ENCODE measurements at places on chromosomes 3 and 15. TPM values are rescaled to one million over a fixed set of nuclear protein-coding genes. Genes with fewer than 3 reads are reported as not detected.

GRCh38 chr3:28173836-28174235 is 67.6 kb upstream of the CMC1 start:
- peaks cover 1% of the 10 kb centered on the region for H3K27me3 ChIP-seq
- no peak overlapping the region for H3K4me3 ChIP-seq
- no peaks in the 10 kb centered on the region for H3K4me1 ChIP-seq
- H3K36me3 ChIP-seq = no peaks in the 10 kb centered on the region
- no peak for DNase-seq
- no peak overlapping the region for H3K27ac ChIP-seq

TRIM71 gene
- not detected for total RNA-seq

DNA sequence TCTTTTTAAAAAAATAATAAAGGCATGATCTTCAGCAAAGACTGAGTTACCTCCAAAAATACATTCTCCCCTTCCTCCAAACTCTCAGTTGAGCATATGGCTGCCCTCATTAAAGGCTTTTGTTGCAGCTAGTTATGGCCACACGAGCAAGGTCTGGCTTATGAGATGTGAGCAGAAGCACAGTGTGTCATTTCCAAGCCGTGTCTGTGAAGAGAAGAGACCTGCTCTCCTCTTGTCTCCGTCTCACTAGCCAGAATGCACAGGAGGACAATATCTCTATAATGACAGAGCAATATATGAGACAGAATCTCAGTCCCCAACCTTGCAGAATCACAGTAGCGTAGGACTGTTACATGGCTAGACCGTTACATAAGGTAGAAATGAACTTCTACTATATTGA is 152.3 kb downstream of the MAGI1 start:
- no peak overlapping the region for H3K4me3 ChIP-seq
- no peak for DNase-seq
- no peak overlapping the region for H3K27ac ChIP-seq
- no peaks in the 10 kb centered on the region for H3K27me3 ChIP-seq
- peaks cover 2% of the 10 kb centered on the region for H3K4me1 ChIP-seq

DNA sequence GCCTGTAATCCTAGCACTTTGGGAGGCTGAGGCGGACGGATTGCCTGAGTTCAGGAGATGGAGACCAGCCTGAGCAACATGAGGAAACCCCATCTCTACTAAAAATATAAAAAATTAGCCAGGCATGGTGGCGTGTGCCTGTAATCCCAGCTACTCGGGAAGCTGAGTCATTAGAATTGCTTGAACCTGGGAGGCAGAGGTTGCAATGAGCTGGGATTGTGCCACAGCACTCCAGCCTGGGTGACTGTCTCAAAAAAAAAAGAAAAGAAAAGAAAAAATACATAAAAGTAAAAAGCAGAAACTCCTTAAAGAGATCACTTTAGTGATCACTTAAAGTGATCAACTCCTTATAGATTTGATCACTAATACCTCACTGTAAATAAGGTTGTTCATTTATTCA is 78.0 kb downstream of the GMPS start:
- DNase-seq = no peak
- H3K4me1 ChIP-seq = peaks cover 2% of the 10 kb centered on the region
- H3K27ac ChIP-seq = no peak overlapping the region
- no peak overlapping the region for H3K4me3 ChIP-seq
- H3K36me3 ChIP-seq = no peaks in the 10 kb centered on the region

RBP2 gene
- not detected for total RNA-seq

Data from aorta (tissue), 5 donors.